ENCODE measurements at places on chromosomes 16 and 17. TPM values are rescaled to one million over a fixed set of nuclear protein-coding genes. Genes with fewer than 3 reads are reported as not detected.

The CRYBA1 gene
- not detected for total RNA-seq

The PAGR1 gene
- total RNA-seq = 50.8 TPM

The KRTAP9-4 gene
- not detected for total RNA-seq

The ATP5PD gene
- 615 TPM for total RNA-seq

The C1QTNF1 gene
- total RNA-seq = 38.9 TPM

The KRTAP4-9 gene
- not detected for total RNA-seq

The AGRP gene
- total RNA-seq = not detected

The MYH1 gene
- total RNA-seq = not detected

The DYNLRB2 gene
- total RNA-seq = not detected

The JMJD8 gene
- total RNA-seq = 78.9 TPM

The KRT13 gene
- total RNA-seq = 0.28 TPM

The SEZ6L2 gene
- 11.0 TPM for total RNA-seq

The PRSS8 gene
- 1.2 TPM for total RNA-seq

The HOXB4 gene
- 0.16 TPM for total RNA-seq

The PDILT gene
- not detected for total RNA-seq

The LRRC37A gene
- 0.75 TPM for total RNA-seq

The HASPIN gene
- 14.0 TPM for total RNA-seq

The TUBG1 gene
- 126 TPM for total RNA-seq

The TBC1D3B gene
- 3.5 TPM for total RNA-seq

The TGFB1I1 gene
- total RNA-seq = 57.8 TPM

The CTRB2 gene
- not detected for total RNA-seq

The HSD17B2 gene
- not detected for total RNA-seq

The NPIPB13 gene
- 0.62 TPM for total RNA-seq

The OTOP2 gene
- not detected for total RNA-seq

The DLX3 gene
- 0.07 TPM for total RNA-seq

The CCL8 gene
- total RNA-seq = not detected

The SLC16A6 gene
- total RNA-seq = 0.43 TPM

The PRSS53 gene
- total RNA-seq = 1.1 TPM

The PAQR4 gene
- total RNA-seq = 46.5 TPM

The PRSS22 gene
- 1.6 TPM for total RNA-seq

The CEP295NL gene
- 0.64 TPM for total RNA-seq

The PKD1 gene
- total RNA-seq = 65.1 TPM

The JPH3 gene
- 2.4 TPM for total RNA-seq

The FA2H gene
- 27.5 TPM for total RNA-seq

The POLR3K gene
- total RNA-seq = 37.7 TPM

The CSH1 gene
- not detected for total RNA-seq

The STAC2 gene
- total RNA-seq = 0.93 TPM

The CLEC3A gene
- not detected for total RNA-seq

The SUZ12 gene
- total RNA-seq = 23.7 TPM

The KRT20 gene
- total RNA-seq = 0.61 TPM

The PNMT gene
- total RNA-seq = not detected

The TEKT1 gene
- not detected for total RNA-seq

The TOX3 gene
- 0.23 TPM for total RNA-seq

Measured in A549 treated with ZK216348 at 1 μM for 4 hours (cell line).